ENCODE measurements at places on chromosomes 12 and 14.

- DNase-seq: no peak
These were observed 995.7 kb downstream of the GALC start for GRCh38 chr14:86997271-86997670.

- DNase-seq: no peak
These were observed 164.6 kb downstream of the GCH1 start for GRCh38 chr14:54738009-54738408.

GRCh38 chr14:100532906-100533655, 54.1 kb downstream of the BEGAIN start:
- no peak for DNase-seq

GRCh38 chr12:52659395-52659794, 7.4 kb upstream of the KRT2 start:
- DNase-seq: no peak

GRCh38 chr12:57621497-57622292, 10.5 kb downstream of the ARHGEF25 start:
- no peak for DNase-seq

DNA sequence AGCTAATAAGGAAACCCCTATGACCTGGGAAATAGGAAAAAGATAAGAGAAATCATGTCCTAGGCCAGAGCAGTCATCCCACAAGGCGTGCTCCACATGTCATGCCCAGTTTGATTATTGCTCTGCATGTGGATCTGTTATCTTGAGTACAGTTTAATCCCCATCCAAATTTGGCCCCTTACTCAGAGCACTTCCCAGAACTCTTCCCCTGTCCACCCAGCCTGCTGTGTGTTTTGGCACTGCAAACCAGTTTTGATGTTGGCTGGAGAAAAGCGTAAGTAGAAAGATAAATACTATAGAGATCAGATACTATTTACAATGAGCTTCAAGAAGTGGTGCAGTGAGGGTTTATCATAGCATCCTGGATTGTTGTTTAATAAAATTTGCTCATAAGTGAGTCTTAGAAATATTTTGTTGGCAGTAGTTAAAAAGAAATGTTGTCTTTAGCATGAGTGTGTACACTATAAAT, 83.8 kb downstream of the PTPRB start:
- no peak for DNase-seq
